ENCODE measurements at places on chromosomes 1 and 21.

DNA sequence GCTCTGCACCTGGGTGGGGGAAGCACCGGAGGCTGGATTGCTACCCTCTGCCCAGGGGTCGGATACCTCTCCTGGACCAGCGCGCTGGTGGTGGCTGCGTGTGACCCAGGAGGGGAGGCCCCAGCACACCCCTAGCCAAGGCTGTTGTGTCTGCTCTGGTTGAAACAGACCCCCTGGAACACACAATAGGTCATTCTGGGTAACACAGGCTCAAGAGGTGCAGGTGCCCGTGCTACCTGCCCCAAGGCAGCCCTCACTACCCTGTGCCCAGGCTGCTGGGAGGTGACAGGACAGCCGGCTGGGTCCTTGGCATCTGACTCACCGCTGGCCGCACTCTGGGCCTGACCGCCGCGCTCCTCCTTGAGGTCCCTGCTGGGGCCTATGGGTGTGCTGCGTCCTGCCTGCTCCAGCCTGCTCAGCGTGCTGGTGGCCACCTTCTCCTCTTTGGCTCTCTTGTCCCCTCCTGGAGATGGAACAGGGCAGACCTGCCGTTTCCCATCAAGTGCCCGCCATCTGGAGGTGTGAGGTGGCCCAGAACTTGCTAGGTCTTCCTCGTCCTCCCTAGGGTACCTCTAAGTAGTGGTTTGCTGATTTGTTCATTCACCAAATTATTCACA lies 30.0 kb downstream of the ZBTB17 start:
- no peak for DNase-seq

- no peak for DNase-seq
Observed at GRCh38 chr21:31877463-31877957, 4.7 kb downstream of the HUNK start.

DNA sequence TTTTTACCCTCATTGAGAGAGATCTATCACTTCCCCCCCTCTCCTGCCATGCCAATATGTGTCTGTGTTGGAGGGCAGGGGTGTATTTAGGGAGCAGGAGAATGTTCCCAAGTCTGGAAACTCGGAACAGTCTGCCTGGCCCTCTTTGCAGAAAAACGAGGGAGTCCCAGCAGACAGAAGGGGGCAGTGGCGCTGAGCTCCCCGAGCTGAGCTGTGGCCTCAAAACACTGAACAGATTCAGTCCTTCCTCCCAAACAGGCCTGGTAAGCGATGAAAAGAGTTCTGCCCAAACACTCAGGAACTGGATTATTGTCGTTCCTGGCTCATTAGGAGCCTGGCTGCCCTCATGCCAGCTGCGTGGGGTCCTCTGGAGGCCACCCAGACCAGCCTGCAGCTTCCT lies 981 bp downstream of the CLDN14 start:
- no peak for DNase-seq

- DNase-seq = no peak
Observed at GRCh38 chr1:227071895-227072587, 131.9 kb downstream of the COQ8A start.

DNA sequence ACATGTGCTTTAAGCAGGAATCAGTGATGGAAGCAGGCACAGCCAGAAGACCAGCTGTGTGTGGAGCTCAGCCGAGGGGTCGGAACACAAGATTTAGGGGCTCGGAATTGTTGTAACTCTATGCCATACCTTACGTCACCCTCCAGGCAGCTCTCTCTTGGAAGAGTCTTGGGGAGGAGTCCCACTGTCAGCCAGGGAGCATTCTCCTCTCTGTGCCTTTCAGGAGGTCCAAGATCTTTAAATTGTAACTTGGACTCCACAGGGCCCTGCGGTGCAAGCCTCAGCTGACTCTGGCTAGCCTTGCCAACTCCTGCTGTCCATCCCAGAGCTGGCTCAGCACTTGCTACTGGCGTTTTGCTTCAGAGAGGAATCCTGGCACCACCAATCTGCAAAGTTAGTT lies 26.4 kb upstream of the ROR1 start:
- no peak for DNase-seq

DNA sequence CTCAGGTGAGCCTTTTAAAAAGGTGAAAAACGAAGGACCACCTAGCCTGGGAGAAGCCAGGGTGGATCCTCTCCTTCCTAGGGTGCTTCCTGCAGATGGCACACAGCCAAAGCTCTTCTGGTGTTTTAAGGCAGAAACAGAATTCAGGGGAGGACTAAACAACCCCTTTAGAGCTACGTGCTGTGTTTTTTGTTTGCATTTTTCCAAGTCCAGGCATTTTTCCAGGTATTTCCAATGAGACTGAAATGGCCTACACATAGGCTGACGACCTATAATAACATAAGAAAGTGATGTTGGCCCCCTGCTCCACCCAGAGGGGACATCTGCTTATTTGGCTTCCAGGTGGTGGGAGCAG lies 83.8 kb downstream of the CAPZB start:
- no peak for DNase-seq

GRCh38 chr1:58528518-58528917 lies 18.0 kb downstream of the OMA1 start:
- peak; percentile 10 for DNase-seq

DNA sequence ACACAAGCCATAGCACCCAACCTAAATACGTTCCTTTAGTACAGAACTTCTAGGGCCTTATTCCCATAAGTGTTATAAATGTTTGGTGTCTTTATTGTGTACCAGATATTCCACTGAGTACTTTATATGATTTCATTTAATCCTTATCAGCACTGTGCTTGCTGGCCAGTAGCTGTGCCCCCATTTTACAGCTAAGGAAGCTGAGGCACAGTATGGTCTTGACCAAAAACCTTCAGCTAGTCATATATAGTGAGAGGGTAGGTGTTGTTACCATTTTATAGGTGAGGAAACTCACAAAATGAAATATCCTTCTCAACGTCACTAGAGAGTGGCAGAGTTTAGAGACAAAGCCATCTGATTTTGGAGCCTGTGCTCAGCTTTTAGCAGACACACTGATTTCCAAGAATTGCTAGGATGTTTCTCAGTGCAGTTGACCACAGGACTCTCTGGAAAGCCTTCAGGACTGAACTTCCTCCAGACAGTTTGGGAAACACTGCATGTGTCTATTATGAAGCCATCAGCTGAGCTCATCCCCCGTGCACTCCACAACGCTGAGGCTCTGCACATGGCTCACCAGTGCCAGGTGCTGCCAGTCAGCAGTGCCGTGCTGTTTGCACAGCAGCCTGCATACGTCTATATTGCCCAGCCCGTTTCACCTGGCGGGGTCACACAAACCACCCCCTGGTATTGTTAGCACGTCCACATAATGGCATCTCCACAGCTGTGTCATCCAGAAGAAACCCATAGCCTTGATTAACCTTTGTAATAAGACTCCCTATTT lies 15.4 kb downstream of the NPPA start:
- DNase-seq = no peak

GRCh38 chr1:193747579-193747978 lies 561.2 kb upstream of the B3GALT2 start:
- no peak for DNase-seq

DNA sequence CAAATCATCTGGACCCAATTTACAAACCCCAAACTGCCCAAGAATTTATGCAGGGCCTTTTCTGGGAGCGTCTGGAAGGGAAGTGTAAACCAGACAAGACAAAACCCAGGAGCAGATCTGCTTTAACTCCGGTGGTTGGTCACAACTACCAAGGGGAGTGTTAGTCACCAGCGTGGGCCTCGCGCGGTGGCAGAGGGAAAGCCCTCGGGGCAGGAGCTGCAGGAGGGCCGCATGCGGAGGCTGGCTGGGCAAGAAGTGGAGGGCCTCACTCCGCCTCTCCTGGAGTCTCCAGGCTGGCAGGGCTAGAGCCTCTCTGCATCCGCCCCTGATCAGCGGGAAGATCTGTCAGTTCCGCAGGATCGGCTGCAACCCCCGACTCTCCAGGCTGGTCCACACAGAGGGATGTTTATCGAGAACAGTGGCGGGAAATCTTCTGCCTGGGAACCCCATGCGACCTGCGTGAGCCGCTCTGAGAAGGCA lies 2.0 kb downstream of the COL24A1 start:
- peak; percentile 79 for DNase-seq

- DNase-seq = no peak
Observed at GRCh38 chr1:219564109-219564508, 48.8 kb downstream of the ZC3H11B start.

DNA sequence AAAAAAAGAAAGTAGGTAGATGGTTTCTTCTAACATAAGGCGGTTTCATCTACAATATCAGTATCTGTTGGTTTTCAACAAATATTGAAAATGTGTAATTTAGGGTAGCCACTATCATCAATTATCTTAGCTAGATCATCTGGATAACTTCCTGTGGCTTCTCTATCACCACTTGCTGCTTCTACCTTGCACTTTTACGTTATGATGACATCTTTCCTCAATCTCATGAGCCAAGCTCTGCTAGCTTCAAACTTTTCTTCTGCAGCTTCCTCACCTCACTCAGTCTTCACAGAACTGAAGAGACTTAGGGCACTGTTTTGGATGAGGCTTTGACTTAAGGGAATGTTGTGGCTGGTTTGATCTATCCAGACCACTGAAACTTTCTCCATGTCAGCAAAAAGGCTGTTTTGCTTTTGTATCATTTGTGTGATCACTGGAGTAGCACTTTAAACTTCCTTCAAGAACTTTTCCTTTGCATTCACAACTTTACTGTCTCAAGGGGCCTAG lies 144.9 kb upstream of the HP1BP3 start:
- DNase-seq = no peak

DNA sequence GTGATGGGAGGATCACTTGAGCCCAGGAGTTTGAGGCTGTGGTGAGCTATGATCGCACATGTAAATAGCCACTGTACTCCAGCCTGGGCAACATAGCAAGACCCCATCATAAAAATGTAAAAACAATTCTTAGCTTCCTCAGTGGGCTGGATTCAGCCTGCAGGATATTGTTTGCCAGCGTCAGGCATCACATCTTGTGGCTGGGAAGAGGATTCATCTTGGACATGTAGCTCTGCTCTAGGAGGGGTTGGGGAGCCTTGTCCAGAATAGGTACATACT lies 19.3 kb upstream of the ST3GAL3 start:
- no peak for DNase-seq

DNA sequence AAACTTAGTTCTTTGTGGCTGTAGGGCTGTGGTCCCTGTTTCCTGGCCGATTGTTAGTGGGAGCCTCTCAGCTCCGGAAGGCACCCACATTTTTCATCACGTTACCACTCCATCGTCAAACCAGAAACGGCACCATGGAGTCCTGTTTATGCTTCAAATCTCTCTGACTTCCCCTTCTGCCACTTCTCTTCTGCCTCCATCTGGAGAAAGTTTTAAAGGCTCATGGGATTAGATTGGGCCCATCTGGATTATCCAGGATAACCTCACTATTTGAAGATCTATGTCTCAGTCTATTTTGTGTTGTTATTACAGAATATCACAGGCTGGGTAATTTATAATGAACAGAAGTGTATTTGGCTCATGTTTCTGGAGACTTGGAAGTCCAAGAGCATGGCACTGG lies 19.3 kb upstream of the IL22RA1 start:
- no peak for DNase-seq

- no peak for DNase-seq
Observed at GRCh38 chr1:47598357-47598756, 160.5 kb downstream of the FOXD2 start.

DNA sequence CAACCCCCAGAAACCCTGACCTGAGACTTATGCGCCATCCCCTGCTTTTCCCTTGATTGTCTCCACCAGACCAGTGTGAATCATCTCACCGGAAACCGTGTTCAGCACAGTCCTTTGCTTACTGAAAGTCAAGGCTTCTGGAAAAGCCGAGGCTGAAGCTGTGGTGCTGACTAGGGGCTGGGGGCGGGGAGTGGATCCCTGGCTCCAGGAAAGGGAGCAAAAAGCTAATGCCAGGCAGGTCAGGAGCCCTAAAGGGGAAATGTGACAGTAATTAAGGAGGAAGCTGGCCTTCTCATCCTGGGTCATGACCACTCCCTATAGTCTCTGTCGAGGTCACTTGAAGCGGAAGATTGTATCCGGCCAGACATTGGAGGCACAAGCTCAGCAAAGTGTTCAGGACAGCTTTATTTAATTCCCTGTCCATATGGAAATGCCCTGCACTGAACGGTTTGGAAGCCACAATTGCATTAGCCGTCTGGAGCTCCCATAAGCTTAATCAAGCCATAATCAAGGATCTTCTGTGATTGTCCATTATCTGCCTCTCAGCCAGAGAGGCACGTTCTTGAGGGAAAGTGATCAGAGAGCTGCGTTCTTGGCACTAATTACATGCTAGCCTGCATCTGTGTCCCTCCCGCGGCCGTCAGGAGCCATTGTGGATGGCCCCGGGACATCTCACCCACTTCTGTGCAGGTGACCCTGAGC lies 403.6 kb downstream of the RRAGC start:
- DNase-seq = no peak

- DNase-seq = no peak
Observed at GRCh38 chr1:33348676-33349080, 27.8 kb upstream of the A3GALT2 start.

DNA sequence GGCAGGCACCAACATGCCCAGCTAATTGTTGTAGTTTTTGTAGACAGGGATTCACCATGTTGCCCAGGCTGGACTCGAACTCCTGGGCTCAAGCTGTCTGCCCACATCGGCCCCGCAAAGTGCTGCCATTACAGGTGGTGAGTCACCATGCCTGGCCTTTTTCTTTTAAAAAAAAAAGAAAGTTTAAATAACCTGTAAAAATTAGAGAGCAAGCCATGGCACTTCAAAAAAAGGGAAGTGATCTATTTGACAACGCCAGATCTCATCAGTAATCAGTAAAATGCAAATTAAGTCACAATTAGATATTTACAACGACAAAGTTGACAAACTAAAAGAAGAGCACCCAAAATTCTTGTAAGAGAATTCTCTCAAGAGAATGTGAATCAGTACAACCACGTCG lies 2.9 kb upstream of the RBBP5 start:
- DNase-seq = no peak

- no peak for DNase-seq
Observed at GRCh38 chr1:203662360-203662759, 35.7 kb downstream of the ATP2B4 start.

- no peak for DNase-seq
Observed at GRCh38 chr1:40620150-40620549, 45.3 kb downstream of the RIMS3 start.

GRCh38 chr1:45545019-45545493 lies 5.6 kb upstream of the AKR1A1 start:
- DNase-seq = no peak

DNA sequence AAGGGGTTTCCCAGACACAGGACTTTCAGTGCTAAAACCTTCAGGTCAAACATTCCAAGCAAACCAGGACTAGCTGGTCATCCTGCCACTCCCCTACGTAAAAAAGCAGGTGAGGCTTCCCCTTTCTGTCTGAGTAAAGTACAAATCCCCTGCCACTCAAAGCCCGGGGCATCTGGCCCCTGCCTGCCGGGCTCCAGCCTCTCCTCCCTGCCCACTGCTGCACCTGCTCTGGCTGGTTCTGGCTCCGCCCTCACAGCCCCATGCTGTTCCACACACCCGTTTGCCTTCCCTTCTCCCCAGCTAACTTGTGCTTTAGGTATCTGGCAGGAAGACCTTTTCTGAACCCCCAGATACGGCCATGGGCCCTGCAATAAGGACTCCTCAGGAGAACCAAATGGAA lies 23.3 kb upstream of the S100A7 start:
- no peak for DNase-seq

- DNase-seq = no peak
Observed at GRCh38 chr1:21510885-21511578, 1.8 kb downstream of the ALPL start.
